ENCODE measurements at places on chromosomes 6 and 20.

DNA sequence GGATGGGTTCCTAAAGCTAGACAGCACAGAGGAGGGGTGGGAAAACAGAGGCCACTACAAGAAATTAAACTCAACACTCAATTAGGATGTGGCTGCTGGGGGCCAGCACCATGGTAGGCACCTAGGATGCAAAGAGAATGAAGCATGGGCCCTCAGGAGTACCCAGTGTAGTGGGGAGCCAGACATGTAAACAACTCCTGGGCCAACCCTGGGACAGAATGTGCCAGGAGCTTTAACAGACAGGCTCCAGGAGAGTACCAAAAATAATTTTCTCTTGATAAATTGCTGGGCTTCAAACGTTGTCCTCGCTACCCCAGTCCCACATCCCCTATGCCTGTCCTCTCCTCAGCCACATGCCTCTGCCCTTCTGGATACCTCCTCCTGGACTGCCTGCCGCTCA is 1.7 kb downstream of the TMEM151B start:
- DNase-seq: no peak

- DNase-seq: no peak
Observed at GRCh38 chr6:165031502-165031901, 277.9 kb downstream of the C6orf118 start.

DNA sequence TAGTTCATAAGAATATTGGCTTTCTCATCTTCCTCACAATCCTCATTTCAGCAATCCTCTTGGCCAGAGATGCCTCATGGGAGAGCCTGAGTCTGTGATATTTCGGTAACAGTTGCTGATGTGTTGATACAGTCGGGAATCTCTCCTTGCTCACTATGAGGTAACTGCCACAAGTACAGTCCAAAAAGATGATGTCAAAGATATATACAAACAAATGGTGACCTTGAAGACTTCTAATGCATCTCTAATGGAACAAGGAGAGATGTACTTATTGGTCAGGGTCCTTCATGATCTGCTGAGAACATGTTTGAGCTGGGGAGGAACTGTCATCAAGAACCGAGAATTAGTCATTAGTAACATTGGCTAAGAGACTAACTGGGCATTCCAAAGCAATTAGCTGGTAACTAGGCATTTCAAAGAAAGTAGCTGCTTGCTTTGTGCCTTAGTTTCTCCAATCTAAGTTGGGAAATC is 56.1 kb downstream of the FILIP1 start:
- DNase-seq: no peak

- DNase-seq: no peak
Observed at GRCh38 chr6:124057461-124057860, 253.8 kb downstream of the NKAIN2 start.

DNA sequence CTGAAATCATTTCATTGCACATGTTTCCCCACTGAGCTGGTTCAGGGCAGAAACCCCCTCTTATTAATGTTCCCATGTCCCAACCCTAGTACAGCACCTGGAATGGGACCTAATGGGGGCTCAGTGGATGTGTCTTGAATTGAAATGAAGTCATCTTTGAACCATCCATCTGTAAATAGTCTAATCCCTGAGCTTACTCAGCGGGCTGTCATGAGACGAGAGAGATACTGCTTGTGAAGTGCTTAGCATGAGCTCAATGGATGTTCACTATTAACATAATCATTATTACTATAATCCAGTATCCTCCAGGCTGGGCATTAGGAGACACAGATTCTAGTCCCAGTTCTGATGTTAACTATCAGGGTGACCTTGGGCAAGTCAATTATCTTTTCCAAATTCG is 106.6 kb upstream of the LRFN2 start:
- peak; percentile 80 for DNase-seq

GRCh38 chr6:144314003-144314485 is 28.9 kb downstream of the UTRN start:
- DNase-seq: no peak

- no peak for DNase-seq
Observed at GRCh38 chr6:19399406-19399805, 437.8 kb upstream of the ID4 start.

All from WERI-Rb-1 (cell line).